DMS153 (cell line): ENCODE measurements at places on chromosomes 2 and 18.
A peak's percentile ranks its signal among the peaks of the same experiment; 100 is the strongest.

- no peak for DNase-seq
These were observed 104.2 kb downstream of the LRRC30 start for GRCh38 chr18:7334973-7335568.

DNA sequence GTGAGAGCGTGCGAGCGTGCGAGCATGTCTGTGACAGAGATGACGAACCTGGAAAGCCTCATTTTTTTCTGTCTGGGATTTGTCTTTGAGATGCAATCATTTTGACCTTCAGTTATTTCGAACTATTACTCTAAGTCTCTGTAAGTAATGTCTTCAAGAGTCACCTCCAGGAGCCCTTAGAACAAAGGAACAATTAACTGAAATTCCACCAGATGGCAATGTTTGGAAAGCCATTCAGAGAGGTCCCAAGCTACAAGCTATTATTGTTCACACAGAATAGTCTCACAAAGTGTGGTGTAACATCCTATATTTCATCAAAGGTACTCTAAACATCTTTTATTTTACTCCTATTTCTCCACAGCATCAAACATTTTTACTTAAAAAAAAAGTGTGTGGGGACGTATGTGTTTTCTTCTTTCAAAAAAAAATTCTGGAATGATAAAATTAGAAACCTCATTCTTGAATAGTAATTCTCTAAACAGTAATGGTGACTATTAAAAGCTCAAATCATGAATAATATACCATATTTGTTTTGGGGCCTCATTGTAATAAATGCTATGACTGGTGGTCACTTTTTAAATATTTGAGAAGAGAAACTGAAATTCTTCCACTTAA lies 35.1 kb upstream of the MAPRE2 start:
- DNase-seq = peak; percentile 36

- peak; percentile 59 for DNase-seq
These were observed 41.7 kb upstream of the SLC3A1 start for GRCh38 chr2:44233450-44234128.

GRCh38 chr18:58567453-58568196 lies 61.3 kb downstream of the ALPK2 start:
- DNase-seq = no peak

- no peak for DNase-seq
These were observed 130.2 kb downstream of the PTPRM start for GRCh38 chr18:7697306-7697705.

DNA sequence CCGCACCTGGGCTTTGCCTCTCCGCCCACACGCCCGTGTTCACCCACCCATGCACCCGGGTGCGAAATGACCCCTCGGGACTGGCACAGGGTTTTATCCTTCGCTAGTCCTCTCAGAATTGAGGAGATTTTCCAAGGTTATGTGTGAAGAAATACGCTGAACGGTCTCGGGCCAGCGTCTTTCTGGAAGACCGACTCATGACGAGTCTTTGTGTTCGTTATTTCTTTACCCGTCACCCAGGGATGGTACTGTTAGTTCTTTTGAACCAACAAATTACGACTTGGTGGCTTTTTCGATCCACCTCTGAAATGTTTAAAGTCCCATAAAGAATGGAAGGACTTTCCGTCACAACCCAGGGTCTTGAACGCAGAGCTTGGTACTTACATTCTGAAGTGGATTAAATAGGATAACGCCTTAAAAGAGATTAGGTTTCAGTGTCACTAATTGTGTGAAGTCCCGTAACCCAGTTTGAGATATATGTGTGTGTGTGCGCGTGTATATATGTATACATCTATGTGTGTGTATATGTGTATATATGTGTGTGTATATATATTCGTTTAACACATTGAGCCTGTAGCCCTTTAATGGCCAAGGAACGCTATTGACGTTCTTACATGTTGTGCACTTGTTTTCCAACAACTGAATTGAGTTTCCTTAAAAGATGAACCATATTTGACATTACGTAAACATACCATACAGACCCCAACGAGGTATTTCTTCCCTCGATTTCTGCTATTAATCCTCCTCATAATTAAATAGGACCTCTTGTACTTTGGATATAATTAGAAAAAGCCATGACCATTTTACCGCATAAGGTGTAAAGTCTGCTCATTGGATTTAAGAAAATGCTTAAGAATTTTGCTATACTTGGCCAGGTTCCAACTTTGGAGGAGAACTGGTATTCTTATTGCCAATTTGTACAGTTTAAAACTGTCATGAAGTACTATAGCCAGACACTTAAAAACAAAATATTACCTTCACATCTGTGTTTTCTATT lies 889 bp downstream of the ZC3H15 start:
- DNase-seq = no peak

DNA sequence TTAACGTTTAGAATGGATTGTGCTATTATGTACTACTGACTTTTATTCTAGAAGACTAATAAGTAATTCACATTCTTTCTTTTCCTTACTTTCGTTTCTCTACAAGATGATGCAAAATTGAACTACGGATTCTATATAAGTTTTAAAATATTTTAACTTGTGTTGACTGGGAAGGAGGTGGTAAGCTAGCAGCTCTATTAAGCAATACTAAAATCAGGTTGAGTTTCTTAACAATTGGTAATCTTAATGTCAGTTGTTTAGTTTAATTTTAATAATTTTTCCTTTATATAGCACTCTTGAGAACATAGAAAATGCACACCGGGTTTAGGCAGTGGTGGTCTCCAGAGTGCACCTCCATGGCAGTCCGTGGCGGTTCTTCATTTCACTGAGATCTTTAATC lies 215.2 kb downstream of the MCFD2 start:
- no peak for DNase-seq

DNA sequence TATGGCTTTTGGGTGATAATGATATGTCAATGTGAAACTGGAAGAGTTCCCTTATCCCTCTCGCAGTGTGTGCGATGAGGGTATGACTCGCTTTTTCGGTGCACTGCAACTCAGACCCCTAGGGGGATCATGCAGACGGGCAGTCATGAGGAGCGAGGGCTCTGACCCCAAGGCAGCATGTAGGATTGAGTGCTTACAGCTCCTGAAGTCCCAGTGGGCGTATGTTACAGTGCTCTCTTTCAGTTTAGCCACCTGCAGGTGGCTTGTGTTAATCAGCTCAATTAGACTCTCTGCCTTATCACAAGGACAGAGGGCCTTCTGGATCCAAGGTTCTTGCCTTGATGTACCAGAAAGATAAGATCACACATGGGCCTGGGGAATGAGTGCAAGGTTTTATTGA lies 1269.9 kb upstream of the GYPC start:
- DNase-seq = no peak

DNA sequence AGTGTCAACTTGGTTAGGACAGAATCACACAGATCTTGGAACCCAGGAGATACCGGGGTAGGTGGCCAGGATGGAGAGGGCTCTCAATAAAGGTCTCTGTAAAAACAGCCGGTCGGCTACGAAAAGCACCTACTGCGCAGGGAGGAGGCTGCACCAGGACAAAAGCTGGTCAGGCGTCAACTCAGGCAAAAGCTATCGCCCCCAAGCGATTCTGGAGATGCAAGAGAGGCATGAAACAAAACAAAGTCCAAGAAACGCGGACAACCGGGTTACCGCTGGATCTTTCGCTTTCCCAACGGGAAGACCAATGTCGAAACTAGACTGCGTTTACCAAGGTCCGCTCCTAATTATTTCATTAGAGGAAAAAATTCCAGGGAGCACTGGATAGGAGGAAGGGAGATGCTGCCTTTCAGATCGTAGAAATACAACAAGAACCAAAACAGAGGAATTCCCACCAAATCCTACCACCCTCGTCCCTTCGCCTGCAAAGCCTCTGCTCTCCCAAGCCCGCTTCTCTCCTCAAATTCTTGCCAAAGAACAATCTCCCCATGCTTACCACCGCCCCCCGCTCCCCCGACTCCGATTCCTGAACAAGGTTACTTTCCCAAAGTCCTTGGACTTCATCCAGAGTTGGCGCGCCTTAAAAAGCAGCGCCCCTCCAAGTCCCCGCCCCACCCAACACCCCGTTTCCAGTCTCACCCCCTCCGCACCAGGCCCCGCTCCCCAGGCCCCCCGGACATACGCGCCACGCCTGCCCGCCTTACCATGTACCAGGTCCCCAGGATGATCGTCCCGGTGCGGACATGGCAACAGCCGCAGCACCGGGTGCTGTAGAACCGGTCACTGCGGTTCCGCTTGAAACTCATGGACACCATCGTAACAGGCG lies 539 bp downstream of the LAPTM4A start:
- DNase-seq = no peak

DNA sequence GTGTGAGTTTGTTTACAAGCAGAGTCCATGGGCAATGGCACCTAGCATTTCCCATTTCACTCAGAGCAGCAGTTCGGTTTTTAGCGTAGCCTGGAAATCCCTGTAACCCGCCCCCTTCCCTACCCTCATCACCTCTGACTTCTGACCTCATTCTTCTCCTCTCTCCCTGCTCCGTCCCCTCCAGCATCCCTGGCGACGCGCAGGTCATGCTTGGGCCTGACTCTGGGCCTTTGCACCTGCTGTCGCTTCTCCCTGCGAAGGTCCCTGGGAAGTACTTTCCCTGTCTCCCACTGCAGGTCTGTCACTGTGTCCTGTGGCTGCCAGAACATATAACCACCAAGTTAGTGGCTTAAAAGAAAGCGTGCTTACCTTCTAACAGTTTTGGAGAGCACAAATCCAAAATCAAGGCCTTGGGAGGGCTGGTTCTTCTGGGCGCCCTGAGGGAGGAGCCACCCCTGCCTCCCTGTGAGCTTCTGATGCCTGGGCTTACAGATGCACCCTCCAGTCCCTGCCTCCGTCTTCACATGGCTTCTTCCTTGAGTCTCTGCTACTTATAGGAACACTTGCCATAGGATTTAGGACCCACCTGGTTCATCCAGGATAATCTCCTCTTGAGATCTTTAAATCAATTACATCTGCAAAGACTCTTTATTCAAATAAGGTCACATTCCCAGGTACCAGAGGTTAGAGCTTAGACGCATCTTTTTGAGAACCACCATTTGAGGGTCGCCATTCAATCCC lies 8.1 kb upstream of the RAB17 start:
- no peak for DNase-seq

GRCh38 chr2:105595536-105595935 lies 149.2 kb upstream of the NCK2 start:
- no peak for DNase-seq

DNA sequence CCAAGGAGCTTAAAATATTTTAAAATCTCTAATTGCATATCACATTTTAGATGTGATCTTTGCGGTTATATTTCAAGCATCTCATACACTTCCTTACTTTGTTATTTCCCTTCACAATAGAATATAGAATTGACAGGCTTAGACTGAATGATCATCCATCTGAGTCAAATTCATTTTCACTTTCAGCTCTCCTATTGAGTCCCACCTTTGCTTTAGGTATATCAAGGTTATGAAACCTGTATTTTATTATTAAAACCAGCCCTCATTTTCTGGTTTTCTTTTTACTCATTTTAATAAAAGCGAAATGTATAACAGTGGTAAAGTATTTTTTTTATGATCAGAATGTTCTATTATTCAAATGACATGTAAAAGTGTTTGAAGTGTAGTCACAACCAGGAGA lies 162.9 kb upstream of the KYNU start:
- DNase-seq = no peak

DNA sequence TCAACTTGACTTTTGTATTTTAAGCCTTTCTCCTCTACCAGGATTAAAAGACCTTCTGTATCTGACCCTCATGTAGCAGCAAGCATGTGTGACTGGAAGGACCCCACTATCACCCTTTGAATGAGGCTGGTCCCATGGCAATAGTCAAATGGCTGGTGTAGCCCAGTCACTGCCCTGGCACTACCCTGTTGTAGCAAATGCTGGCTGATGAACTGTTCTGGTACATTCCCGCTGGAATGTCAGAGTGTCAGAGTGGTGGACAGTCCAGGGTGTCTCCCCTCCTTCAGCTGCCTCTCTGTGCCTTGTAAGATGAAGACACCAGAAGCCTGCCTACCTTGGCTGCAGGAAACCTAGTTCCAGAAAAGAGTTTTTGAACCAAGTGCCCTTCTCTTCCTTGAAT lies 115.7 kb downstream of the ACKR3 start:
- no peak for DNase-seq

DNA sequence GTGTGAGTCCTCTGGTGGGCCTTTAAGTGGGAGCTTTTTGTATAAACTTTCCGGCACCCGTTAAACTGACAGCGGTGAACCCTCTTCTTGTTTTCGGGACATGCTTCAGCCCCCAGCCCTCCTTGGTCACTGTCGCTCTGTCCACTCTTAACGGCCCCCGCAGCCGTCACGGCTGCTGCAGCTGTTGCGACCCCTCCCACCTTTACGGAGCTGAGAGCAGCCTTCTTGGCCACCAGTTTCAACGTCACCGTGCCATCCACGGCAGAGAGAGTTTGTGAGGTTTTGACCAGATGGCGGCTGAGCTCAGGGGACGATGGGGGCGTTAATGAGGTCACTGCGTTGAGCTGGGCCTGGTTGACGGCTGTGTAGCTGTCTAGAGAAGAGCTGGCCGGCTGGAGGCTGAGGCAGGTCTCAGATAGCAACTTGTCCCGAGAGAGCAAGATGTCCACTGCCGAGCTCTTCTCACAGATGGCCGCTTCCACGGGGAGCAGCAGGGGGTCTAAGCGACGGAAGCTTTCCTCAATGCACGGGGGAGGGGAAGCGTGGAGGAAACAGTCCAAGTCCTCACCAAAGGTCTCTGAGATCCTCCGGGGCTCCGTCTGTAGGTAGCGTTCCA lies 41.9 kb downstream of the KLF7 start:
- no peak for DNase-seq

- no peak for DNase-seq
These were observed 54.5 kb downstream of the C18orf63 start for GRCh38 chr18:74370115-74370514.

DNA sequence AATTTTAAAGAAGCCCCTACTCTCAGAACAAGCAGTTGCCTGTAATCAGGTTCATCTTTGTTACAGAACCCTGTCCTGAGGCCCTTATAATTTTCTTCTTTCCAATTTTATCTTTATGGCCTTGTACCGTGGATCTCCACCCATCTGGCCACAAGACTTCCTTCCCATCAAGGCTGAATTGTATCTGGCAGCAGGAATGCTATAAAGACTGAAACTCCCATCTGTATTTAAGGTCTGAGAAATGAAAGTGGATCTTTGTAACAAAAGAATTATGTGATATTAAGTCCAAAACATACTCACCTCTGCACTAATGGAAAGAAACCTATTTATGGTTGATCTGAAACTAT lies 91.8 kb downstream of the METTL8 start:
- no peak for DNase-seq
